Stimulated activated CD8-positive, alpha-beta memory T cell treated with anti-CD3 and anti-CD28 coated beads, Interleukin-7, amount 100 ng/mL, for 4 hours (primary cell): ENCODE measurements at places on chromosomes 11 and 22.
A peak's percentile ranks its signal among the peaks of the same experiment; 100 is the strongest.

DNA sequence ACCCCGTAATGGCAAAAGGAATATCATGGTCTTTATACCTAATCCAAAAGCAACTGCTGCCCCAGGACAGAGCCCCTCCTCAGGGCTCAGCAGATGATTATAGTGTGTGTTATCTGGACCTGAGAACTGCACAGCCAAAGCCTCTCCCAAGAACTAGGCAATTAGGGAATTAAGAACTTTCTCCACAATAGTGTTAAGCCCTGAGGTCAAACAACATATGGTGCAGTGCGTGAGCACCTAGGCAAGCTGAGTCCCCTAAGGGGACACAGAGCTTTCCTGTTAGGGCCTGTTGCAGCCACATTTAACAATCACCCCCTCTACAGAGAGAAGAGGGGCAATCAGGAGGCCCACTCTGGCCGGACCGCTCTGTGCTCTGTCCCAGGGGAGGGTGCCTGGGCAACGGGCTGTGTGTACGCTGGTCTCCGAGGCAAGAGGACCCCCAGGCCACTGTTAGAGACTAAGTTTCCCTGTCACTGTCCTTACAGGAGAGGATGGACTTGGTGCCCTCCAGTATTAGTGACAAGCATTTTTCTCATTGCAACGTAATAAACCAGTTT lies 1.4 kb upstream of the KCNJ5 start:
- no peak for DNase-seq

DNA sequence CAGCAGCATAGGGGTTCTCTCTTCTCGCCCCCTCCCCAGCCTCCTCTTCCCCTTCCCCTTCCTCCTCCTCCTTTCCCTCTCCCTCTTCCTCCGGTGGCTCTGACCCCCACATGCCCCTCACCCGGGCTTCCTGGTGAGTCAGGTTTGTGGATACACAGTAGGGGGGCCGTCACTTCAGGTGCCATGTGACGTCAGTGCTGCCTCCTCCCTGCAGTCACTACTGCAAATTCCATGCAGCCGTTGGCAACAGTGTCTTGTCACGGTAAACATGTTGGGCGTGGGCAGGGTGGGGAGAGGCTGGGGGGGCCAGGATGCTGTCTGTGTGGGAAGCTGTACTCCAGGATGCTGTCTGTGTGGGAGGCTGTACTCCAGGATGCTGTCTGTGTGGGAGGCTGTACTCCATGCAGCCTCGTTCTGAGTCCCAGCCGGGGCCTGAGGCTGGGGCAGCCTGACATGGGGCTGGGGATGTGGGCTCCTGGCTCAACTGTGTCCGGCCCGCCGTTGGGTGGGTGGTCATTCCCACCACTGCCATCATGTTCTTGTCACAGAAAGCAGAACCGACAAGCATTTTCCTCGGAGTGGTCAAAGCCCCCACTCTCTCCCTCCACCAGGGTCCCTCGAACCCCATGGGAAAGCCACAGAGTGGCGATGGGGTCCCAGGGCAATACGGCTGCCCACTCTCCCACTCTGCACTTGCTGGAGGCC lies 2.4 kb upstream of the MUC2 start:
- no peak for DNase-seq

DNA sequence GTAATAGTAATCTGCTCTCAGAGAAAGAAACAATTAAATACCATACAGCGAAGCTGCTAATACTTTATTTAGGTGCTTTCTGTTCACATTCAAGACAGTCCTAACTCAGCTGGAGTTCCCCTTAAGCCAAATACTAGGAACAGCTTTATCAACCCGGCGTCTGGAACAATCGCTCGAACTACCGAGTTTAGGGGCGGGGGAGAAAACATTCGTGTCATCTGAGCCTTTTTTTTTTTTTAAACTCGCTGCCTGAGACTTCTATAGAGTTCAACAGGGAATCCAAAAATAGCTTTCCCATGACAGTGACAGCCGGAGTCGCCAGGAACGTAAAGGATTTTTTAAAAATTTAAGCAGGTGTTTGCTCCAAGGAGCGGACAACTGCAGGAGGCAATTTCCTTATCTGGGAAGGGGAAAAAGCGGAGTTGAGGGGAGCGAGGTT lies 852 bp downstream of the TRAF6 start:
- peak; percentile 55 for DNase-seq

GRCh38 chr11:4527926-4528325 lies 17.1 kb upstream of the OR52M1 start:
- no peak for DNase-seq

- DNase-seq: no peak
These were observed 14.9 kb upstream of the SEC14L3 start for GRCh38 chr22:30486661-30487115.

DNA sequence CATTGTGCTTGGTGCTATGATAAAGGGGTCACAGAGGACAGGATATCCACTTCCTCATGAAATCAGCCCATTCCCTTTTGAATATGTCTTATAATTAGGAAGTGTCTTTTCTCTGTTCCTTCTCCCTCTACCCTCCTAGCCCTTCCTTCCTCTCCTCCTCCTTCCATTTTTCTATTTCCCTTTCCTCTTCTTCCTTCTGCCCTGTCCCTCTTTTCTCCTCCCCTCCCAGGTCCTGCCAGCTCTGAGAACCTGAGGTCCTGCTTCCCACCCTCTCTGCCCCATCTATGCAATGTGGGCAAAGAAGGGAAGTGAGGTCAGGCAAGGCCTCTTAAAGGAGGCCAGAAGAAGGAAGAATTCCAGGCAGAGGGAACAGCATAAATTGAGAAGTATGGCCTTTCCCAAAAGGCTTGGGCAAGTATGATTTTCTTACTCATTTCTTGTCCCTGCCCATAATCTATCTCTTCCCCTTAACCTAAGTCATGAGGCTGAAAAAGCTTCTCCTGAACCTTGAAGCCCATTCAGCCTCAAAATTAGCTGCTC lies 7.7 kb upstream of the UBASH3B start:
- no peak for DNase-seq

GRCh38 chr22:29214232-29214631 lies 8.5 kb downstream of the EMID1 start:
- DNase-seq: no peak

GRCh38 chr11:75667831-75668450 lies 897 bp downstream of the MAP6 start:
- DNase-seq: no peak

DNA sequence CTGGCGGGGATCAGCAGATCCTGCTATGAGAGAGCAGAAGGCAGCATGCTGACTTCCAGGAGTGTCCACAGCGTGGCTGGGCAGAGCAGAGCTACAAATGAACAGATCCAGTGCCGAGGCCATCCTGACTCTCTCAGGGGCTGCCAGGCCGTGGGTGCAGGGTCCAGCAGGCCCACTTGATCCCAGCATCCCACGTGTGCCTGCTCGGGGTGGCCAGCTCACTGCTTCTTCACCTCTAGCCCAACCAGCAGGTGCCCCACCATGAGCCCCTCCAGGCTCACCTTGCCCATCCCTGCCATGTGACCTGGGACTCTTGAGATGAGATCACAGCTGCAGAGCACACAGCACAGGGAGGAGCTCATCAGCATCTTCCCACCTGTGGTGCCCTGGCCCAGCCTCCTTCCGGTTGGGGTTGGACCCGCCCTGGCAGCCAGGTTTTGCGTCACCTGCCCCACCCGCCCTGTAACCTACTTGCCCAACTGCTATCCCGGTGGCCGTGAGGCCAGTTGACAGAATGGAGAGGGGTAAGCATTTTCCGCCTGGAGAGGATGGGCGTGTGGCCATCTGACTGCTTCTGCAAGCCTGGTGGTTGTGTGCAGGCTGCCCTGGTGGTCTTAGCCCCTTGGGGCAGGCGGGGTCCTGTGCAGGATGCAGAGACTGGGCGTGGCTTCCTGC lies 11.0 kb downstream of the TANGO2 start:
- DNase-seq: no peak

DNA sequence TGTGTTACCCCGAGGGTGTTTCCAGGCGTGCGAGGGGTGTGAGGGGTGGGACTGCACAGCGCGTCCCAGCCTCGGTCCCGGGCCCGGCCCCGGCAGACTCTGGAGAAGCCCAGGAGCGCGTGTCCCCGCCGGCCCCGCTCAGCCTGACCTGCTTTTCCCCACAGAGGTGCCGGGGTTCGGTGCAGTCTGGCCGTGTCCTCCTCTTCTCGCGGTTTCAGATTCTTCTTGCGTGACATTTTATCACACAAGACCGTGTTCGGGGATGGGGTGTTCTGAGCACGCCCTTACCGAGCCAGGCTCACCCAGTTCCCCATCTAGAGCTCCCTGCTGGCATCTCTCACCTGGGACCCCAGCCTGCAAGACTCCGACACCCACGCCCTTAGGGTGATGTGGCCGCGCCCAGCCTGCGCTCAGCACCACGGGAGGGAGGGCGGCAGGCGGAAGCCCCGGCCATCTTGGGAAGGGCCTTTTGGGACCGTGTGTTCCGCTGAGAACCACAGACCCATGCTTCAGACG lies 775.6 kb downstream of the BRD1 start:
- DNase-seq: peak; percentile 48

DNA sequence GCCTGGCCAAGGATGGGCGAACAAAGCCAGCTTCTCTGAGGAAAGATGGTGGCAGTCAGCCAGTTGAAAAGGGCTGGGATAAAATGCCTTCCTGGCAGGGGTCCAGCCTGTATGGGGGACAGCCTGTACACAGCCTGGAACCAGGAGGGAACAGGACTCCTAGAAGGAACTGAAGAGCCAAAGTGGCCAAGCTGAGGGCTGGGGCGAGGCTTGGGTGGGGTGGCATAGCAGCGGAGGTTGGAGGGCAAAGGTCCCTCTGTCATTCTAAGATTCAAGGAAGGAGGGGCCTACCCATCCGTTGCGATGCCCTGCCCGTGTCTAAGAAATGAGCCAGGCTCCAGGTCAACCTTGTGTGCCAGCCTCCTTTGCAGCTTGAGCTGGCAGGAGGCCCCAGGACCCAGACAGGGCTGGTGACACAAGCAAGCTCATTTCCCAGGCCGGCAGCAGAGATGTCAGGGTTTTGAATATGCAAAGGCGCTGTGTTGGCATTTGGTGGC lies 22.6 kb downstream of the FADD start:
- no peak for DNase-seq

DNA sequence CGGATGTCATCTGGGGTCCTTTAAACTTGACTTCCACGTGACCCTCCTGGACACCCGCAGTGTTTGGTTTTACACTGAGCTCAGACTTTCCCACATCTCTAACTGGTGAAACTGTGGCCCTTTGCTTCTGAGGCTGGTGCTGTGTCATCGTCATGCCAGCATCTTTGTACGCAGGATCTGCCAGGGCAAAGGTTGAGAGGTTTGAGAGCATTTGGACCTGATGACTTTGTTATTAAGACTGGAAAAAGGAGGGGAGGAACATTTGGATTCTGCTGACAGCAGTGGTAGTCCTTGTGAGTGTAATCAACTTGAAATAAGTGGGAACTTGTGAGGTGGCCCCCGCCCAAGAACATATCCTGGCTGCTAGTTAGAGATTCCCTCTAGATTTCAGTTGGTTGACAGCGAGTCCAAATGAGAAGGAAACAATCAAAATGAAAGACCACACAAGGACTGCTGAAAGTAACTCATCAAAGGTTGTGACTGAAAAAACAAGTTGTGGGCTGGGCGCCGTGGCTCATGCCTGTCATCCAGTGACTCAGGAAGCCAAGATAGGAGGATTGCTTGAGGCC lies 102.5 kb downstream of the KIAA1671 start:
- peak; percentile 26 for DNase-seq

DNA sequence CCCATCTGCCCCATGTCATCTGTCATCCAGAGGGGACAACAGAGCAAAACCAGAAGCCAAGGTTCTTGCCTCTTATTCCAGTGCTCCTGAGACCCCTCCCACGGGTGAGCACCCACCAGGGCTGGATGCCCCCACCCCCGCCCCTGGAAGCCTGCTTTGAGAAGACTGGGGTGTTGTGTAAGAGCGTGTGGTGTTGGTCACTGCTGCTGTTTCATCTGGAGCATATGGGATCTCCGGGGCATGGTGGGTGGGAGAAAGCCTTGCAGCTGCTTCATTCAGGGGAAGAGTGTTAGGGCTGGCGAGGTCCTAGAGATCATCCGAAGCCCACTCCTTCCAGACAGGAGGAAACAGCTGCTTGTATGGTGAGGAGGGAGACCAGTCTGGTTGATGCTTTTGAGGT lies 54.1 kb downstream of the CHRDL2 start:
- no peak for DNase-seq

DNA sequence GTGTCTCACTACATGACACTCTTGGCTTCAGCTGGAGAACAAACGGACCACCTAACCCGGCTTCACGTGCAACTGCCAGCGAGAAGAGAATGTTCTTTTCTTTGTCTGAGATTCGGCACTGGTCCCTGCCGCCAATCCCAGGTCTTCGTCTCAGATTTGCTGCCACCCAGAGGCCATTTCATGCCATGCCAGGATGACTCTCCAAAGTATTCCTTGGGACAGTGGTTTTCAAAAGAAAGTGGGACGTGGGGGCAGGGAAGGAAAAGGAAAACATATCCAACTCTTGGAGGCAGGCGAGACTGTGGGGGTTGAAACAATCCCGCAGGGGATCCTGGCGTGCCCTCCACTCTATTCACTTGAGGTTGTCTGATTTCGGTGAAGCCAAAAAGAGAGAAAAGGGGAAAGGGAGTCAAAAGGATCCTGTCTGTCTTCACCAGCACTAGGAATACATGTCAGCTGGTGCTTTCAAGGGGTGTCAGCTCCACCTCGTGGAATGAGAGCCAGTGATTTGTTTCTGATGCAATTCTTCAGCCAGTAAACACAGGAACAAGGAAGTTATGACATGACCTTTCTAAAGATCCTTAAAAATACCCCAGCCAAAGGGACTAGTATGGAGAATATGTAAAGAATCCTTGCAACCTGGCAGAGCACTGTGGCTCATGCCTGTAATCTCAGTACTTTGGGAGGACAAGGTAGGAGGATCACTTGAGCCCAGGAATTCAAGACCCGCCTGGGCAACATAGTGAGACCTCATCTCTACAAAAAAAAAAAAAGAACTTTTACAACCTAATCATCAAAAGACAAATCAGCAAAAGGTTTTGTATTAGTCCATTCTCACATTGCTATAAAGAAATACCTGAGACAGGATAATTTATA lies 41.0 kb upstream of the APLNR start:
- no peak for DNase-seq

- no peak for DNase-seq
These were observed 67.6 kb upstream of the NTM start for GRCh38 chr11:131302836-131303235.

GRCh38 chr11:89443361-89444322 lies 47.5 kb downstream of the NOX4 start:
- DNase-seq: no peak

DNA sequence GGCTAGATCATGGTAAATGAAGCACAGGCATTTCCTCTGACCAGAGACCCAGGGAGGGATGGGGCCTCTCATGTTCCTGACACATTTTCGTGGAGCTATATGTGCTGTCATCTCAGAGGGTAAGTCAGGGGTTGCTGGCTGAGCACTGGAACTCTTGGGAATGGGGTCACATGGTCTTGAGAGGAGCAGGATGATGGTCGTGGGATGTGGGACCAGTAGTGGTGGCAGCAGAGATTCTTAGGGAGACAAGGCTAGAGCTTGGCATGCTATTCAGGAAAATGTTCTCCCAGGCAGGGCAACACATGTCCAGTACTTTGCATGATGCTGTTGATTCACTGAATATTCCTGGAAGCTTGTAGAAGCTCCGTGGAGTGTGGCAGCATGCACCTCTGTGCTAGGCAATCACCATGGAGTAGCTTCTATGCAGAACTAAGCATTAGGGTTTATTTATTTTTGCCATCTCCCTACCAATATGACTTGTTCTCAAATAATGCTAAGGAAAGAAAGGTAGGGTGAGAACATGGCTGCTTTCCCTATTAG lies 31.4 kb upstream of the TTC12 start:
- DNase-seq: no peak
